ENCODE measurements at places on chromosomes 4 and X. TPM values are rescaled to one million over a fixed set of nuclear protein-coding genes. Genes with fewer than 3 reads are reported as not detected.

Gene C1GALT1C1
- 27.4 TPM for total RNA-seq

Gene SLC6A14
- not detected for total RNA-seq

Gene SGMS2
- 63.7 TPM for total RNA-seq

Gene MAGEB10
- not detected for total RNA-seq

Gene SLC7A11
- 74.8 TPM for total RNA-seq

Gene NDST4
- total RNA-seq = not detected

Gene CCKAR
- under 0.01 TPM for total RNA-seq

Gene TBC1D14
- 37.7 TPM for total RNA-seq

Gene GLA
- total RNA-seq = 19.3 TPM

Gene PFKFB1
- total RNA-seq = not detected

Gene GPR78
- total RNA-seq = 1.0 TPM

Gene TLR2
- total RNA-seq = 0.77 TPM
